ENCODE measurements at places on chromosomes 2 and 18.

DNA sequence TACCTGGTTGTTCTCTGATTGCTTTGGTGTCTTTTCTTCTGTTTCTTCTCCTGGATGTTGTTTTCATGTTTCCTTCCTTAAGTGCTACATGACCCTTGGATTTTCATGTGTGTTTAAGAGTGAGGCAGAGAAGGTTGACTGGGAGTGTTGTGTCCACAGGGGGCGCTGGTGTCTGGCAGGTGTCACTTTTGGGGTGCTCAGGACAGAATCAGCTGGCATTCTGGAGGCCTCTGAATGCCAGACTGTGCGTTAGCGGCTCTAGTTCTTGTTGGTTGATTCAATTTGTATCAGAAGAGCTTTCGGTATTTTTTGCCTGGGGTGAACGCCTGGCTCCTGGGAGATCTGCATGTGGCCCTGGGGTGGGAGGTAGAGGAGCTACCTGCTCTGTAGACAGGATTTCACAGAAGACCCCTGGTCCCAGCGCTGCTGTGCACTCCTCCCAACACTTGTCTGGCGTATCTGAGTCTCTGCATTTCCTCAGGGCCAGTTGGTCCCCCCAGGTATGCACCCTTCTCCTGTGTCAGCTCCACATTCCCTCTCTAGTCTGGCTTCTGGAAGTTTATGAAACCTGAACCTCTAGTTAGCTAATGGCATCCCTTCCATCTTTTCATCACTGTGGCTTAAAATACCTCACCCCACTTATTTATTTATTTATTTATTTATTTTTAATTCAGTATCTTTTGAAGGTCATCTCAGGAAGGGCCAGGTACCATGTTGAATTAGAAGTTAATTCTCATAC, 1.1 kb downstream of the GREB1 start:
- DNase-seq = no peak

- no peak for DNase-seq
Observed at GRCh38 chr18:55585920-55586561, 2.0 kb downstream of the TCF4 start.

DNA sequence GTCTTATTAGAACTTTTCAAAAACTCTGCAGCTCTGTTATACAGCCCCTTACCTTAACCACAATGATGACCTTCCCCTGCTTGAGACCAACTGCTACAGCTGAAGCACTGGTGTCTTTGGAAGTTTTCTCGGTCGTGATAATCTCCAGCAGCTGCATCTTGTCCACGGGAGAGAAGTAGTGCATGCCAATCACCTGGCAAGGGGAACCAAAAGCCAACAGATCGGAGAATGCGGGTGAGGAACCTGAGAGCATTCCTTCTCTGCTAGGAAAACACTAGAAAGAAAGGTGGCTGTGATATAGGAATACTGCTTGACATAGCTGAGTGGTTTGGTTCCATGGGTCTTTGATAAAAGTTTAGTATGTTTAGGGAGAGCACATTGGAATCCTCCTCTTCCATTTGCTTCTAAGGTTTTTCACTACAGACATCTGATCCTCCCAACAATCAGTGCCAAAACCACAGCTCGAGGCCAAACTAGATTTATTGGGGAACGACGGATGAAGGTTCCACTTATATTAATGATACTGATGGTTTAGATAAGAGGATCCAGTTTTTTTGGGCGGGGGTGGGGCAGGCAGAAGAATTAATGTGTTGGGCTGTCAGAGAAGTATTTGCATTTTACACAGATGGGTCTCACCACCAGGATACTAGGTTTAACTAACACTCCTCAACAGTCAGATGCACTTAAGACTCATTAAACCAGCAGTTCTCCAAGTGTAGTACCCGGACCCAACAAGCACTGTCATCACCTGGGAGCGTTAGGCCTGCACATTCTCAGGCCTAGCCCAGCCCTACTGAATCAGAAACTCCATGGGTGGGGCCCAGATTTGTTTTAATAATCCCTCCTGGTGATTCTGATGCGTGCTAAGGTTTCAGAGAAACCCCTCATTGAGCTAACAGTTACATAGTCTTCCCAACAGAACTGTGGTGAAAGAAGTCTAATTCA, 22.4 kb downstream of the GAREM2 start:
- DNase-seq = no peak

GRCh38 chr18:62838475-62839098, 123.2 kb downstream of the PHLPP1 start:
- DNase-seq = no peak

GRCh38 chr18:58866066-58866772, 1.5 kb downstream of the ZNF532 start:
- no peak for DNase-seq

GRCh38 chr2:128511731-128512378, 193.2 kb upstream of the HS6ST1 start:
- DNase-seq = no peak

- DNase-seq = no peak
Observed at GRCh38 chr2:152485954-152486736, 151.2 kb downstream of the FMNL2 start.

DNA sequence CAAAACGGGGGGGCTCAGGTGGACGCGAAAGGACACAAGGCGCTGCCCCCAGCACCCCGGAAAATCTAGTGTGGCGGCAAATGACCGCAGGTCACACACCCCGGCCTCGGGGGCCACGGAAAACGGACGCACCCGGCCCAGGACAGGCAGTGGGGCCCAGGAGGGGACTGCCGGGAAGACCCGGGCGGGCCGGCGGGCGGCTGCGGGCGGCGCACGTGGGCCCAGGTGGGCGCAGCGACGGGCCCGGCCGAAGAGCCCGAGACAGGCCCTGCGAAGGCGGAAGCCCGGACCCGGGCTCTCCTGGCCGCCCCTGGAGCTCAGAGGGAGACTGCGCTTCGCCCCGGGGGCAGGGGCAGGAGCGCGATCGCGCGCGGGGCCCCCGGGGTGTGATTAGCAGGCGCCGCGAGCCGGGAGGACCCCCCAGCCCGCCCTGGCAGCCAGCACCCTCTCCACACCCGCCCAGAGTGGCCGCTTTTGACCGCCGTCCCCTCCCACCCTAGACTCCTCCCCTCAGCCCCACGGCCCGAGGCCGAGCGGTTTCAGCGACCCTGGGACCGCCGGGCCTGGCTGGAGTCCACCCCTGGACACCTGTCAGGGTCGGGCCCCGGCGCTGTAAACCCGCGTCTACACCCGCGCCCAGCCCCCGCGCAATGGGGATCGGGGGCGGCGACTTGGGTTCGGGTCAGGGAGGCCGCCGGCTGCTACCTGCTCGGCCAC, 773 bp downstream of the MBP start:
- peak; percentile 22 for DNase-seq

DNA sequence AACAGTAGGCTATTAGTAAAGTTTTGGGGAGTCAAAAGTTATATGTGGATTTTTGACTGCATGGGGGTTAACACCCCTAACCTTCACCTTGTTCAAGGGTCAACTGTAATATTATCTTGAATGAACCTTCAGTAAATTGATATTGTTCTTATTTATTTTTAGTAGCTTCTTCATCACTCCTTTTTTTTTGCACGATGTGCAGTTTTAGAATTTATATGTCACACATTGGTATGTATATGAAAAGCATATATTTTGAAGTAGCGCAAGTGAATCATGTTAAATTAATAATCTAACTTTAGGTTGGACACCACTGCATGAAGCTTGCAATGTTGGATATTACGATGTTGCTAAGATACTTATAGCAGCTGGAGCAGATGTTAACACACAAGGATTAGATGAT, 79.9 kb downstream of the ANKRD12 start:
- no peak for DNase-seq

GRCh38 chr2:99442837-99443236, 47.0 kb downstream of the REV1 start:
- DNase-seq = no peak

GRCh38 chr2:166651080-166651675, 157.1 kb upstream of the SCN7A start:
- DNase-seq = no peak

- no peak for DNase-seq
Observed at GRCh38 chr2:189609423-189609816, 28.8 kb upstream of the SLC40A1 start.

GRCh38 chr18:60044290-60045006, 144.7 kb downstream of the PMAIP1 start:
- DNase-seq = no peak

DNA sequence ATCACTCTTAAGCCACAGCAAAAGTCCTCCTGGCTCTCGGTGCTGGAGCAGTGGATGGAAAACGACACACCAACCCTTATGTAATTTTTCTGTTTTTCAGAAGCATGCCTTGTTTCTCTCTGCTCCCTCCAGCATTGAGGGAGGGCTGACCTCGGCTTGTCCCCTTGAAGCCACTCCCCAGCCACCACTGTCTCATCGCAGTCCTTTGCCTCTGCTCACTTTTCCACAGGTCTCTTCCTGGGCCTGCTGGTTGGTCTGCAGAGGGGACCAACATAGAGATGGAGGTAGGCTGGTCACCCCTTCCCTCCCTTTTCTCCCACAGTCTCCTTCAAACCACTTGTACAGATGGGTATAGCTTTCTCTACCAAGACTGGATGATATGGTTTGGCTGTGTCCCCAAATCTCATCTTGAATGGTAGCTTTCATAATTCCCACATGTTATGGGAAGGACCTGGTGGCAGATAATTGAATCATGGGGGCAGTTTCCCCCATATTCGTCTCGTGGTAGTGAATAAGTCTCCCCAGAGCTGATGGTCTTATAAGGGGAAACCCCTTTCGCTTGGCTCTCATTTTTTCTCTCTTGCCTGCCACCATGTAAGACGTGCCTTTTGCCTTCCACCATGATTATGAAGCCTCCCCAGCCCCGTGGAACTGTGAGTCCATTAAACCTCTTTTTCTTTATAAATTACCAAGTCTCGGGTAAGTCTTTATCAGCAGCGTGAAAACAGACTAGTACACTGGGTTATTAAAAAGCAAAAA, 14.3 kb upstream of the RIOK3 start:
- DNase-seq = no peak

GRCh38 chr2:4827836-4828235, 864.3 kb upstream of the SOX11 start:
- DNase-seq = no peak

DNA sequence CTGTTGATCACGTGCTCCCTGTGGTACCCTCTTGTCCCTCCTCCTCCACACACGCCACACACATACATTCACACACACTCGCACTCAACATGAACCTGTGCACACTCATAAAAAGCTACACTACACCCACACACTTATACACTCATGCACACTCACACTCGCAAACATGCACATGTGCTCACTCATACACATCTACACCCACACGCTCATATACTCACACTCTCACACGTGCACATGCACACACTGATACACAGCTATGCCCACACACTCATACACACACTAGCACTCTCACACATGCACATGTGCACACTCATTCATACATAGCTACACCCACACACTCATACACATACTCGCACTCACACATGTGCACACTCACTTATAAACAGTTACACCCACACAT, 113.6 kb downstream of the LRATD1 start:
- DNase-seq = no peak

GRCh38 chr2:8575038-8575833, 106.6 kb upstream of the ID2 start:
- no peak for DNase-seq

DNA sequence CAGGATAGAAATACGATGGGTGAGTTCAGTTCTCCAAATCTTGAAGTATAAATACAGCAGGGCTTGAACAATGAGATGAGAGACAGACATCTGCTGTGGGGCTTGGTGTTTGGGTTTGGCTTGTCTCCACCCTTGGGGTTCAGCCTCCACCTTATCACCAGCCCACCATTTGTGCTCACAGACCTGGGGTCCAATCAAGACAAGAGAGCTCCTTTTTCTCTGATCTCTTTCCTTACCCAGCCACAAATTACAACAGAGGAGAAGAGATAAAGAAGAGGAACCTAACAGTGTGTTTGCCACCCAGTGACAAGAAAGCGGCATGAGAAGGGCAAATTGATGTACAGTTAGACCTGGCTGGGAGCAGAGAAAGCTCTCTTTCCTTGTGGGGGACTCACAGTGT, 204.5 kb upstream of the CXCR4 start:
- DNase-seq = no peak

DNA sequence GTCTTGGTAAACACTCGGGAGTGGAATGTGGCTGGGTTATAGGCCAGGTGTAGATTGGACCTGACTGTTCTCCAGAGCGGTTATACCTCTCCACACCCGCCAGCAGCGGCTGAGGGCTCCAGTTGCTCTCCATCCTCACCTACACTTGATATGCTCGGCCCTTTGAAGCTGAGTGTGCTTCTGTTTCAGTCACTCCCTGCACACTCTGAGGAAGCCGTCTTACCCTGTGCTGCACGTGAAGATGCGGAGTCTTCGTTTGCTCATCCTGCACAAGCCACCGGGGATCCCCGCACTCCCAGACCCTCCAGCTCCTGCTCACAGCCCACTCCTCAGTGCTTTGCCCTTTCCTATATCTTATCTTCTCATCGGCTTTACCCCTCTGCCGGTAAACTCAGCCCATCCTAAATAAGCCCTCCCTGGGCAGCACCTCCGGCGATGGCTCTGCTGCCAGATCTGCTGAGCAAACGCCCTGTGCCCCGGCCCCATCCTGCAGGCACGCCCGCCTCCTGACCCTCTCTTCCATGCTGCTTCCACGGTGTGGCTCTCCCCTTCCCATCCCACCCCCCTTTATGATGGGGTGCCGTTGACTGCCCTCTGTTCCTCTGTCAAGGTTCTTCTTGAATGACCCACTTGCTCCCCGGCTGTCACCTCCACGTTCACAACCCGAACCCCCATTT, 47.3 kb upstream of the ODC1 start:
- DNase-seq = no peak

DNA sequence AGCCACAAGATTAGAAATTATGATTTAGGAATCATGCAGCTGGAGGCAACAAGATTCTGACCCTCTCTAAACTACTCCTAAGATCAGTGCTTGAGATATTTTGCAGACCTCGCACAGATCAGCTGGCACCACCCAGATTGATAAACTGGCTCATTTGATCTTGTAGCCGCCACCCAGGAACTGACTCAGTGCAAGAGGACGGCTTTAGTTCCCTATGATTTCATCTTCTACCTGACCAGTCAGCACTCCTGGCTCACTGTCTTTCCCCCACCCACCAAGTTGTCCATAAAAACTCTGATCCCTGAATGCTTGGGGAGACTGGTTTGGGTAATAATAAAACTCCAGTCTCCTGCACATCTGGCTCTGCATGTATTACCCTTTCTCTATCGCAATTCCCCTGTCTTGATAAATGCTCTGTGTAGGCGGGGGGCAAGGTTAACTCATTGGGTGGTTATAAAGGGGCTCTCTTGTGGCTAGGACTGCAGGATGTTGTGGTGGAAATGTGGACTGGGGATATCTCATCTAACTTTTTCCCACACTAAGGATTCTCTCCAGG, 96.1 kb downstream of the ARL6IP6 start:
- no peak for DNase-seq

DNA sequence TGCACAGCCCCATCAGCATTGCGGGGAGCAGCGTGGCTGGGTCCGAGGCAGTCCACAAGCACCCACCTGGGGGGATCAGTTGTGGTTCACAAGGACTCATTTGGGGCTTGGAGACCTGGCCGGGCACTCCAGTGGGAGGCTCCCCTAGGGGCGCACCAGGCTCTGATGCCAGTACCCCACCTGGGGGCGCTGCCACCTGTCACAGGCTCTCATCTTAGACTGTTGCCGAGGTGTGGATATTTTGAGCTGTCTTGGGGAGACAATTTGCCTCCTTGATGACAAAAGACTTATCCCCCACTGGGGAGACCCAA, 3.0 kb downstream of the ADRA2B start:
- DNase-seq = no peak

GRCh38 chr18:11669948-11670275, 19.2 kb upstream of the GNAL start:
- DNase-seq = no peak
